ENCODE measurements at places on chromosomes 4 and X. TPM values are rescaled to one million over a fixed set of nuclear protein-coding genes. Genes with fewer than 3 reads are reported as not detected.

GRCh38 chr4:89799071-89799470, 37.9 kb downstream of the SNCA start:
- no peaks in the 10 kb centered on the region for H3K4me1 ChIP-seq
- no peaks in the 10 kb centered on the region for H3K27me3 ChIP-seq
- no peak overlapping the region for H3K4me3 ChIP-seq

GRCh38 chr4:613126-613525, 12.2 kb upstream of the PDE6B start:
- DNase-seq, result no peak
- H3K36me3 ChIP-seq, result no peaks in the 10 kb centered on the region
- no peak overlapping the region for H3K4me3 ChIP-seq
- no peaks in the 10 kb centered on the region for H3K4me1 ChIP-seq
- H3K27me3 ChIP-seq, result peaks cover 30% of the 10 kb centered on the region

DNA sequence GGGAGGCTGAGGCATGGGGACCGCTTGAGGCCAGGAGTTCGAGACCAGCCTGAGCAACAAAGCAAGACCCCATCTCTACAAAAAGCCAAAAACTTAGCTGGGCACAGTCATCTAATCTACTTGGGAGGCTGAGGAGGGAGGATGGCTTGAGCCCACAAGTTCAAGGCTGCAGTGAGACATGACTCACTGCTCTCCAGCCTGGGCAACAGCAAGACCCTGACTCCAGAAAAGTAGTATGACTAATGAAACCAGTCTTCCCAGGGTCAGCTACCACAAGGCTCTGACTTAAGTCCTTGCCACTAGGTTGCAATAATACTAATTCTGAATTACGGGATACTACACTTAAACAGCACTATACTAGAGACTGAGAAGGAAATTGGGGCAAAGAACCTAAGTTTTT, 33.1 kb downstream of the ERVMER34-1 start:
- H3K27ac ChIP-seq, result no peak overlapping the region
- no peaks in the 10 kb centered on the region for H3K27me3 ChIP-seq
- H3K4me3 ChIP-seq, result no peak overlapping the region

The F8A2 gene
- not detected for total RNA-seq

GRCh38 chr4:101794806-101795205, 4.3 kb downstream of the BANK1 start:
- H3K4me1 ChIP-seq, result no peaks in the 10 kb centered on the region
- DNase-seq, result no peak
- no peaks in the 10 kb centered on the region for H3K36me3 ChIP-seq
- no peak overlapping the region for H3K4me3 ChIP-seq
- no peak overlapping the region for H3K27ac ChIP-seq

The MAGEB4 gene
- total RNA-seq, result not detected

- H3K27ac ChIP-seq, result no peak overlapping the region
- no peak overlapping the region for H3K4me3 ChIP-seq
- H3K36me3 ChIP-seq, result no peaks in the 10 kb centered on the region
- DNase-seq, result no peak
Measured at GRCh38 chrX:31154946-31155345, 83.1 kb upstream of the FTHL17 start.

DNA sequence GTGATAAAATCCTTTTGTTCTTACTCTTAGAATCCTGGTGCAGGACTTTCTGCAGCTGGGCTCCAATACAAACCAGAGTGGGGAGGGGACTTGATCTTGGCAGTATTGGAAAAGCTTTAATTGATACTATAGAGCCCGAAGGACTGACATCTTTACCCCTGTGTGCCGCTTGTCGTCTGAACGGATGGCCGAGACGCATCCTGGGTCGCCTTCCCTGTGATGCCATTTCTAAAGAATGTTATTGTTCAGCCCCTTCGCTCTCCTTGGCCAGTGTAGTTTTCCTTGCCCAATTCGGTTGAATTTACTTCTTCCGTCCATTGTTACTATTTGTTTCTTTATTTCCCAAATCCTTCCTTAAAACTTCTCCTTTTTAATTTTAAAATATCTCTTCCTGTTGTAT, 80.9 kb downstream of the CLDN34 start:
- H3K4me1 ChIP-seq, result peaks cover 10% of the 10 kb centered on the region
- peak overlapping the region; percentile 27 for H3K27ac ChIP-seq
- H3K4me3 ChIP-seq, result peak overlapping the region; percentile 55
- peak; percentile 53 for DNase-seq
- no peaks in the 10 kb centered on the region for H3K27me3 ChIP-seq

The MID1IP1 gene
- 32.1 TPM for total RNA-seq

DNA sequence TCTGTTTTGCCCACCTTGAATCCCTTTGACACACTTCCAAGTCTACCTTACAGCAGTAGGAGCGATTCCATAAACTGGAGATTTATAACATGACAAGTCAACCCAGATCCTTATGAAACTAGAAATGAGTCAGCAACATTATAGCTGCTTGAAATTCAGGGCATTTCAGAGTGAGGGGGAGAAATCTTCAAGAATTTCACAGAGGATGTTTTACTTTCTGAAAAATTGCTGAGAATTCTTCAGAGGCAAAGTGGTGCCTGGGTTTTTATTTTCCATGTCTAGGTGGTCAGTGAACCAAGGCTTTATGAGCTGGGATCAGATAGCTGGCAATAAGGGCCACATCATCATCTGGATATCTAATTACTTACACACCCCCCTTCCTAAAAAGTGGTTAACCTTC, 119.8 kb downstream of the PPARGC1A start:
- H3K36me3 ChIP-seq, result no peaks in the 10 kb centered on the region
- no peaks in the 10 kb centered on the region for H3K27me3 ChIP-seq
- H3K4me3 ChIP-seq, result no peak overlapping the region
- no peaks in the 10 kb centered on the region for H3K4me1 ChIP-seq

Data from GM23248 (cell line).